ENCODE measurements at places on chromosomes 11 and 22.

DNA sequence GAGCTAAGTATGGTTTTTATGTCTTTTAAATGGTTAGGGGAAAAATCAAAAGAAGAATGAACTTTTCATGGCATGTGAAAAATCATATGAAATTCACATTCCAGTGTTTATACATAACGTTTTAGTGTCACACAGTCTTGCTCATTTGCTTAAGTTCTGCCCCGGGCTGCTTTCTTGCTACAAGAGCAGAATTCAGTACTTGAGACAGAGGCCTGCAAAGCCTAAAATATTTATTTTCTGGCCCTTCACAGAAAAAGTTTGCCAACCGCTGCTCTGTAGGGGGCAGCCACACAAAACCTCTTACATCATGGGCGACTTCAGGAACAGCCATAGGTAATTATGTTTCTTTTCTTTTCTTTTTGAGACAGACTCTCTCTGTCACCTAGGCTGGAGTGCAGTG is 1.0 kb upstream of the ATG2A start:
- peak; percentile 37 for DNase-seq

DNA sequence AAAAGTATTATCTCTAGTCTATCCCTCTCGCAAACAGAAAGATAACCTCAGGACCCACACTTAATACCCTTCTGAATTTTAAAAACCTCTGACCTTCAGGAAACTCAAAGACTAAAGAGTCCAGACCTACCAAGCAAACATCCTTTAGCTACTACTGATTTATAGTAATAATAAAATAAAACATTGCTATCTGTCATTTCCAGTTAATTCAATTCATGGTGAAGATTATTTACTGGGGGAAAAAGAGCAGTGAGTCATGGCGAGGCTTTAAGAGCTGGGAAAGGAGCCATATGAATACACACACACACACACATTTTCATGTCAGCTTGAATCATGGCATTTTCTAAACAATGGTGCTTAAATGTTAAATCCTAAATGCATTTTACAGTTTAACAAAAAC is 87.1 kb downstream of the FAM76B start:
- no peak for DNase-seq

- DNase-seq = no peak
These were observed 18.6 kb downstream of the LRRC10B start for GRCh38 chr11:61526956-61527731.

DNA sequence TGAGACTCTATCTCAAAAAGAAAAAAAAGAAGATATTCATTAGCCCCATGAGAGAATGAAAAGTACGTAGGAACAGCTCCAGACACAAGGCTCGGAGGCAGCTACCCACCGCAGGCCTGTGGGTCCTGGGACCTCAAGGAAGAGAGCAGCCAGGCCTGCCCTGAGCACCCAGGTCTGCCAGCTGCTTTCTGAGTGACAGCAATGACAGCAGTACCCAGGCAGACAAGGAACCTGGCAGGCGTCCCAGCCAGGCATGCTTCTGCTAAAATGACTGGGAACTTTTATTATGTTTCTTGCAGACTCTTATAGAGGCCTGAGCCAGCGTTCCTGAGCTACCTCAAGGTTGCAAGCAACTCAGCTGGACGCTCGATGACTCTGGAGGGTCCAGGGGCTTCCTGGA is 31.6 kb downstream of the CPT1A start:
- no peak for DNase-seq

Data from smooth muscle cell of the brain vasculature (primary cell).